ENCODE measurements at places on chromosomes 6 and 20.

- no peak for DNase-seq
Observed at GRCh38 chr6:122754191-122754731, 25.3 kb upstream of the FABP7 start.

GRCh38 chr6:6466967-6467761 lies 121.4 kb upstream of the LY86 start:
- DNase-seq: no peak

- no peak for DNase-seq
Observed at GRCh38 chr20:53657279-53657678, 63.6 kb upstream of the ZNF217 start.

- DNase-seq: no peak
Observed at GRCh38 chr6:143543435-143543834, 31.9 kb upstream of the FUCA2 start.

DNA sequence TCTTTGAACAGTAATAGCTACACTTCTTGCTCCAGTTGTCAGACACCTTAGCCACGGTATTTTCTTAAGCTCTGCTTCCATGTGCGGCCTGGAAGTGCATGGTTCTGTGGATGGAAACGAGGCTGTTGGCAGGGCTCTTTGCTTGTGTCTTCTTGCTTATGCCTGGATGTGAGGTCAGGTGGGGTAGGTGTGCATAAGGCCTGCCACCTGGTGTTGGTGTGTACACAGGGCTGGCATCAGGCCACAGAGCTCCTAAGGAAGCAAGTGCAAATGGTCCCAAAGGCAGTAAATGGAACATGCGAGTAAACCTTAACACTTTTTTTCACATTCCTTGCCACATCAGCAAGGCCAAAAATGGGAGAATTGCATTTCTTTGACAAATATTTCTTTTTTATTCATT lies 158.1 kb upstream of the GMDS start:
- no peak for DNase-seq

DNA sequence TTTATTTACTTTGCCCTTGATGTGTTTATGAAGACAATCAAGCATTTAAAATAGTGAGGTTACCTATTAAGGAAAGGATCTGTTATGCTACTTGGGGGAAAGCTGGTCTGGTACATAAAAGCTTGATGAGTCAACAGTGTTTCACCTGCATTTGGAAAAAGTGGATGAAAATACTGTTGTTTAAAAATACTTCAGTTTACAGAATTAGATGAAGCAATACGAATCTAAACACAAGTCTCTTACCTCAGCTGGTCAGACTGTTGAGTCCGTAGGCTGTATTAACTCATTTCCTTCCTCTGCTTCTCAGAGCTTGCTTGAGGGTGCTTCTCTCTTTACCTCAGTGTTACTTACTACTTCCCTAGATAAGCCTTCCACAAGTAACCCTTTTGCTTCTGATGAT lies 36.1 kb downstream of the NKX2-4 start:
- no peak for DNase-seq

GRCh38 chr6:44053760-44054556 lies 73.3 kb downstream of the MRPL14 start:
- DNase-seq: no peak

GRCh38 chr6:55578537-55579363 lies at the start of gene HMGCLL1:
TSS of gene HMGCLL1 (minus strand) at chr6:55579192. CDS start at chr6:55579055, 137 bp downstream.
- DNase-seq: no peak

- DNase-seq: no peak
Observed at GRCh38 chr6:20996099-20996498, 461.8 kb downstream of the CDKAL1 start.

GRCh38 chr20:36541768-36542488 lies 609 bp downstream of the MYL9 start:
- no peak for DNase-seq

DNA sequence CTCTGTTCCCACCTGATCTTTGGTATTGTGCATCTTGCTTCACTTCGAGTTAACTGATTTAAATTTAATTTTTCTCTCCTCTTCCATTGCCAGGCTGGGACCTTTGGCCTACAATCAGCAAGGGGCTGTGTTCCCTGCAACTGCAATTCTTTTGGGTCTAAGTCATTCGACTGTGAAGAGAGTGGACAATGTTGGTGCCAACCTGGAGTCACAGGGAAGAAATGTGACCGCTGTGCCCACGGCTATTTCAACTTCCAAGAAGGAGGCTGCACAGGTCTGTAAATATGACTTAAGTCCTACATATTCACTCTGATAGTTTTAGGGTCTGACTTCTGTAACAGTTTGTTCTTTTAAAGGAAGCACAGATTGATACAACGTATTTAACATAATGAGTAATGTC lies 412.4 kb downstream of the ARHGAP18 start:
- DNase-seq: no peak

DNA sequence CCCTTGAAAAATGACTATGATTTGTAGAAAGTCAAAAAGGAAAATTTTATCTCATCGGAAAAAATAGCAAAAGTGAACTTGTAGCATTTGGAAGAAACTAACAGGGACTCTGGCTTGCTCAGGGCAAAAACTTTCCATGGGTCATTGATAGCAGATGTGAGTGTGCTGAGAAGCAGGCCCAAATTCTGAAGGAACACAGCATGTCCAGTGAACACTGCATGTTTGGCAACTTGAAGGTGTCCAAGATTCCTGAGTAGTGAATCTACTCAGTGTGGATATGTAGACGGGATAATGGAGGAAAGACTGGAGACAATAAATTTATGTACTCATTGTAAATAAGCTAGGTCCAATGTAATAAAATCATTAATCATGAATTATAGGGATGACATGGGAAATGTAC lies 8.2 kb downstream of the SLC17A2 start:
- DNase-seq: no peak

GRCh38 chr6:122722746-122723145 lies 56.8 kb upstream of the FABP7 start:
- DNase-seq: no peak

DNA sequence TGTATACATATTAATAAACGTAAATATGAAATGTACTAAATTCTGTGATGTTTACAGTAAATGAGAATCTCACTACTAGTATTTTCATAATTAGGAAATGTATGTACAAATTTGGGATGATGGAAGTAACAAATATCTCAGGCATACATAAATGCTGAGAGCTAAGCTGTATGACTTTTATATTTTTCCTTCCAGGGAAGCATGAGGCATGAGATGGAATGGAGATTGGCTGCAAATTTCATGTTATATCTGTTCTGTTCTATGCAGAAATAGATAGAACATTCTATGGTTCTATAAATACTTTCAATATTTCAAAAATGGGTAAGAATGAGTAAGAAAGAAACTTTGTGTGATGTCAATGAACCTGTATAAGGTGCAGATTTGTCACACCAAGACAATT lies 335.2 kb downstream of the KHDRBS2 start:
- no peak for DNase-seq

DNA sequence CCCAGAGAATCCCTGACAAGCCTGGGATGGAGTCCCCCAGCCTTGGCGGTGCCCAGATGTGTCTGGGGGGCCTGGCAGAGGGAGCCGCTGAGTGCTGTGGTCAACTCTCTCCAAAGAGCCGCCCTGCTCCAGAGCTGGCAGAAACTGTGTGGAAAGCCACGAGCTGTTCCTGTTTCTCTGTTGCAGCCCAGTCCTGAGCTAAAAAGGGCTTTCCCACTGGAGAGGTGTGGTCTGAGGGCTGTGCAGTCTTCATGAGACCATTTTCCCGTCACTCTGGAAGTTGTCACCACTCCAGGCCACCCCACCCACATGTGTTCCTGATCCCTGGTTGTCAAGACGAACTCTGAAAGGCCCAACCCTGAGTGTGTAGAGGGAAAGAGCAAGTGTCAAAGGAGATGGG lies 99.7 kb upstream of the KCNK16 start:
- DNase-seq: no peak

DNA sequence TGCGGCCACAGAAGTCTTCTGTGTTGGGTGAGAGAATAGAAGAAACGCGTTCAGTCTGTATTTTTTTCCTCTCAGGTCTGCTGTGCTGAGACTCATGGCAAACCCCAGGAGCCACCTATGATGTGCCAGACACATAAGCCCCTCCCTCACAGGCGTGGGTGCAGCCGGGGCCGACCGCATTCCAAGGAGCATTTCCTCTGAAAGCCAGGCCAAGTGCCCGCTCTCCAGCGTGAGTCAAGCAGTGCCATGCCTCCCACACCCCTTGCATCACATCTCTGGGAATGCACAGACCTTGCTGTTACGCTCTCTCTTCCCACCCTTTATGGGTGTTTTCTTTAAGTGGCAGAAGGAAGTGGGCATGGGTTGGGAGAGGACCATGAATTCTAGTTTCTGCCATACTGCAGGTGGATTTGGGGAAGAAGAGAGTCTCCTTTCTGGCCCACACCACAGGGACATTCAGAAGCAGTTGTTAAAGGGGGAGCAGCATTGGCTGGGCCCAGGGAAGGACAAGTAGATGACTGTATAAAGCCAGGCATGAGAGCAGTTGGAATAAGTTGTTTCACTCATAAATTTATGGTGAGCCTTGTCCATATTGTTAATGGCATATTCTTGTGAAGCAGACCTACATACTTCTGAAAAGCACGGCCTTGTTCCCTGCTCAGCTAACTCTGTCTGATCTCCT lies 37.1 kb upstream of the TFAP2A start:
- no peak for DNase-seq

GRCh38 chr6:18561037-18561750 lies 174.0 kb downstream of the RNF144B start:
- DNase-seq: no peak

DNA sequence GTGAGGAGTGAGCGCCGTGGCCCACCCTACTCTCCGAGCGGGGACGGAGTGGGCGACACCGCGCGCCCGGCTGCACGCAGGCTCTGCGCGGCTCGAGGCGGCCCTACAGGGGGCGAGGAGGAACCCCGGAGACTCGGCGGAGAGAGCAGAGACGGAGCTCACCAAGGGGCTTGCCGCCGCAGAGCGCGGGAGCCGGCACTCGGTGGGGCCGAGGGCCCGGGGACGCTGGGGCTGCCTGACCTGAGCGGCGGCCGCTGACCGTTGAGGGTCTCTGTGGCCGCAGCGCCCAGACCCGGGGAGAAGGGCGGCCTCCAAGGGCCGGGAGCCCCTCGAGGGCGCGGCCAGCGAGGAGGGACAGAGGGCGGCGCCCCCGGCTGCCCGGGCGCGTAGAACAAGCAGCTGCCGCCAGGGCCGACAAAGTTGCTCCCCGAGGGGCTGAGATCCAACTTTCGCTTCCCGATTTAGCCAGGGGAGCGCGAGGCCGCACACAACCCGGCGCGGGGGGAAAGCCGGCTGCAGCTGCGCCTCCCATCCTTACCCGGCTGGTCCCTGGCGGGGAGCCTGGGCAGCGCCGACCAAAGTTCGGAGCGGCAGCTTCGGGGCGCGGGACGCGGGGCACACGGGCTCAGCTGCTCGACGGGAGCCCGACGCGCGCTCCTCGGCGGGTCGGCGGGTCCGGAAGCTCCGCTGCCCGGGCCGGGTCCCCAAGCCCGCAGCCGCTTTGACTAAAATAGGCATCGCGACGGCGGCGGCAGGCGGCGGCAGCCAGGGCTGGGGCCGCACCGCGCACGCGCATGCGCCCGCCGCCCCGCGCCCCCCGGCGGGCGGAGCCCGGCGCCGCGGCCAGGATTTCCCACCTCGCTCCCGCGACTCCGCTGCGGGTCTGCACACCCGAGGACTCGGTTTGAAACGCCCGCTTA lies 43.1 kb downstream of the POPDC3 start:
- no peak for DNase-seq

DNA sequence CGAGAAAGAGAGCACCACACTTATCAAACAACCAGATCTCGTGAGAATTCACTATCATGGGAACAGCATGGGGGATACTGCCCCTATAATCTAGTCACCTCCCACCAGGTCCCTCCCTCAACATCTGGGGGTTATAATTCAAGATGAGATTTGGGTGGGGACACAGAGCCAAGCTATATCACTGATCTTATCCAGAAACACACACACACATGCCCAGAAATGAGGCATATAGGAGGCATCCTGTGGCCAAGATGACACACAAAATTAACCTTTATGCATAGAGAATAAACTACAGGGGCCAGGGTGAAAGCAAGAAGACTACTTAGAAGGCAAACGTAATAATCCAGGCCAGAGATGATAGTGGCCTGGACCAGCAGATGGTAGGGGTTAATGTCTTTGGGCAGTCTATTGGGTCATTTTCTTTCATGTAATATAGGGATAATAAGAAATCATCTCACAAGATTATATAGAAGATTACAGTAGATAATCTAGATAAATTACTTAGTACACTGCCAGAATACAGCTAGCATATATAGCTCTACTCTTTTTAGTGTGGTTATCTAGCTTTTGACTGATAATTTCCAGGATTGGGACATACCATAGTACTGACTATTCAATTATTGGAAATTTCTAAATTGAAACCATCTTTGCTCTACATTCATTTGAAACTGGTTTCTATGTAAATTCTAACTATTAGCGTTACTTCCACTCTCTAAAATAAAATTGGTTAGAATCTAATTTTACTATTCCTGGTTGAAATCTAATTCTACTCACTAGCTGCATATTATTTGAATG lies 20.0 kb downstream of the RNF144B start:
- DNase-seq: no peak

DNA sequence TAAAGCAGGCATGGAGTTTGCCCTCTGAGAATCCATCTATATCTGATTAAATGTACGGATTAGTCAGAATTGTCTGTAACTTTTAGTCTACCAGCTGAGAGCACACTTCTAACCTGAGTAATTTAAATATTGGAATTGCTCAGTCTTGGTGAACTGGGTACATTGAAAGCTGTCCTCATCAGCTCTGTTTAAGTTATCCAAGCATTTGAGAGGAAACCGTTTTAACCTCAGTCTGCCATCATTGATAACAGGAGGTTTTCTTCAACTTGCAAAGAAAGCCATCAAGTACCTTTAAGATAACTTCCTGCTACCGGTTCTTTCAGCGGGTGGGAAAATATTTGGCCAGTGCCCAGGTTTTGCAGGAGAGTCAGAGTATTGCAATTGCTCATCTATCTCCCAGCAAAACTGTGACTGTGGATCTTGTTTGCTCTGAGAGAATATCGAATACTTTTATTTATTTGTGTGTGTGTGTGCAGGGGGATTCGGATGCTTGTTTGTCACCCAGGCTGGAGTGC lies 31.1 kb upstream of the F13A1 start:
- no peak for DNase-seq

DNA sequence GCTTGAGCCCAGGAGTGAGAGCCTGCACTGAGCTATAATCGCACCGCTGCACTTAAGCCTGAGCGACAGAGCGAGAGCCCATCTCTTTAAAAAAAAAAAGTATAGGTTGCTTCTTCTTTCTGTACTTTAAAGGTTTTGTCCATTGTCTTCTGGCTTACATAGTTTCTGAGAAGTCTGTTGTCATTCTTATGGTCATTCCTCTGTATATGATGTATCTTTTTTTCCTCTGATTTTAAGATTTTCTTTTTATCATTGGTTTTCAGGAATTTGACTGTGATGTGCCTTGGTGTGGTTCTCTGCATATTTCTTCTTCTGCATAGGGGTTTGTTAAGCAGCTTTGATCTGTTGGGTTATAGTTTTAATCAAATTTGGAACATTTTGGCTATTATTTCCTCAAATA lies 29.1 kb downstream of the QRSL1 start:
- DNase-seq: no peak

GRCh38 chr6:81309811-81310210 lies 442.7 kb downstream of the TENT5A start:
- no peak for DNase-seq

DNA sequence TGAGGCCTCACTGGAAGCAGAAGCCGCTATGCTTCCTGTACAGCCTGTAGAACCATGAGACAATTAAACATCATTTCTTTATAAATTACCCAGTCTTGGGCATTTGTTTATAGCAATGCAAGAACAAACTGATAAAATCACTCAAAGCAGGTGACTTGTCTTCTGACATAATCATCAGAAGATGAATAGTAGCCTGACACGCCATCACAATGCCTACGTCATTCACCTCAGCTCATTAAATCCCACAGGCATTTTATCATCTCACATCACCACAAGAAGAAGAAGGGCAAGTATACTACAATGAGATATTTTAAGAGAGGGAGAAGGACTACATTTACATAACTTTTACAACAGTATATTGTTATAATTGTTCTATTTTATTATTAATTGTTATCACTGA lies 3.1 kb upstream of the CAP2 start:
- DNase-seq: no peak
